ENCODE measurements at places on chromosomes 1 and 21. TPM values are rescaled to one million over a fixed set of nuclear protein-coding genes. Genes with fewer than 3 reads are reported as not detected.

DNA sequence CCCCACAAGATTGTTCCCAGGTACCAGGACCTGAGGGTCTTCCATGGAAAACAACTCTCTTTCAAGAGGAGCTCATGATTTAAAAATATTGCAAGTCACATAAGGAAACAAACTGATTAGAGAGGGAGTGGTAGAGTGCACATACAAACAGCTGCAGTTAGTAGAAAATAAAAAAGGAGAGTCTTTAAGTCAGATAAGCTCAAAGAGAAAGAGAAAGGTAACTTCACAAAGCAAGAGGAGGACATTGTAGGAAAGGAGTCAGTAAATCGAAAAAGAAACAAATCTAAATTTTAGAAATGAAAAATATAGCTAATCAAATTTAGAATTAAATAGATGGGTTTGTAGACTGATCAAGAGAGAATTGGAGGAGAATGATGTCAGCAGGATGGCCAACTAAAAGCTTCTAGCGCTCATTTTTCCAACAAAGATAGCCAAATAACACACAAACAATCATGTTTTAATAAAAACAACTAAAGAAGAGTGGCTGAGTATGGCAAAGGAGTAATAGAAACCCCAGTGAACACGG, 86.1 kb upstream of the CD53 start:
- no peaks in the 10 kb centered on the region for H3K36me3 ChIP-seq
- DNase-seq: no peak
- H3K27me3 ChIP-seq: peaks cover 59% of the 10 kb centered on the region
- H3K4me1 ChIP-seq: no peaks in the 10 kb centered on the region

- no peak overlapping the region for H3K27ac ChIP-seq
- no peaks in the 10 kb centered on the region for H3K4me1 ChIP-seq
- H3K36me3 ChIP-seq: no peaks in the 10 kb centered on the region
- no peak for DNase-seq
- no peaks in the 10 kb centered on the region for H3K27me3 ChIP-seq
Measured at GRCh38 chr1:8063298-8064036, 37.4 kb upstream of the ERRFI1 start.

DNA sequence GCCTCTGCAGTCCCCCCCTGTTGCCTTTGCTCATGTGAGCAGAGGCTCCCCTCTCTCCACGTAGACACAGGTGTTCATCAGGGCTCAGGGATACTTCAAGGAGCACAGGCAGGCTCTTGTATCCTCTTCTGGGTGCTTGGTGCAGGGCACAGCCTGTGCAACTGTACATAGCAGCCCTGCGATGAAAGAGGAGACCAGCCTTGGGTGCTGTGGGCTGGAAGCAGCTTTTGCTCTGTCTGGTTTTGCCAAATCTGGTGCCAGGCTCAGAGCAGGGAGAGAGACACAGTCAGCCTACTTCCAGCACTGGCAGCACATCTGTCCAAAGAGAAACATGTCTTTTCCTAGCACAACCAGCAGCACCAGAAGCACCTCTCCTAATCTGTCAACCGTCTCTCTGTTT, 132.1 kb downstream of the ETS2 start:
- DNase-seq: no peak
- no peaks in the 10 kb centered on the region for H3K4me1 ChIP-seq
- no peak overlapping the region for H3K4me3 ChIP-seq
- H3K27me3 ChIP-seq: no peaks in the 10 kb centered on the region
- no peaks in the 10 kb centered on the region for H3K36me3 ChIP-seq

Gene ECE1
- 37.7 TPM for total RNA-seq

Gene CFHR1
- total RNA-seq: not detected

DNA sequence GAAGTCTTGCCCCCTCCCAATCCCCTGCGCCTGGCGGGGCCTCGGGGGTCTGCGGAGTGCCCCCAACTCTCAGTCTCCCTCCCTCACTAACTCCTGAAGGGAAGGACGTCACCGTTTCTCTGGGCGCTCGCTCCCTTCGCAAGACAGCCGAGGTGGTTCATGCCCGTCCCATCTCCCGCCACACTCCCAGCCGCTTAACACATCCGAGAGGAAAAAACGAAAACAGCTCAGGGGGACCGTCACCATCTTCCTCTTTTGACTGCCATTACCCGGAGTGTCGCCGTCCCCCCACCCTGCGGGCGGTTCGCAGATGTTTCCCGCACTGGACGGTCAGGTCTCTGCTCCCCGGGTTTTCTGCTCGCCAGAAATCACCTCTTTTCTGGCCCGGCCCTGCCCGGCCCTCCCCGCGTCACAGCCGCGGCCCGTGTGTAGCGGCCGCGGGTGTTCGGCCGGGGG, 532 bp downstream of the ERO1B start:
- H3K4me1 ChIP-seq: no peaks in the 10 kb centered on the region
- H3K4me3 ChIP-seq: peak overlapping the region; percentile 72
- DNase-seq: peak; percentile 23
- H3K27me3 ChIP-seq: no peaks in the 10 kb centered on the region
- peak overlapping the region; percentile 10 for H3K27ac ChIP-seq

DNA sequence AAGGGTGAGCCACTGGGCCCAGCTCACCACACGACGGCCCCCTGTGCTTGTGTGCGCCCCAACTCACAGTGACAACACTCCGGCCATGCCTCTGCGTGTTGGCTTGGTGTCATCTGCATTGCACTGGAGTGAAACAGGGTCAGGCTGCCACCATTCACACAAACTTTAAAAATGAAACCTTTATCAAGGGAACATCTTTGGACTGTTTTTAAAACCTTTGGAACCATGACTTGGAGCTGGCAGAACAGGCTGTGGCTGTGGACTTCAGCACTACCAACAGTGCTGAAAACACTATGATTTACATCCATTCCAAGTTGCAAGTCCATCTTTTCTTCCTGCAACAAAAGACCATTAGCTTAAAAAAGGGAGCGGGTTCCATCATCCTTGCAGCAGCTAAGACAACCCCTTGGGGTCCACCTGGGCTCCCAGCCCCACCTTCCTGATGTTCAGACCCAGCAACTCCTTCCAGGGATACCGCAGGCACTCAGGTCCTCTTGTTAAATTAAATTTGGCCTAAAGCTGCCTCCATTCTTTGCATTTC, 25.6 kb downstream of the POFUT2 start:
- H3K27ac ChIP-seq: no peak overlapping the region
- peaks cover 10% of the 10 kb centered on the region for H3K36me3 ChIP-seq
- no peaks in the 10 kb centered on the region for H3K27me3 ChIP-seq
- no peak overlapping the region for H3K4me3 ChIP-seq

Gene SH2D1B
- total RNA-seq: 0.11 TPM

- DNase-seq: no peak
- H3K4me3 ChIP-seq: no peak overlapping the region
- no peaks in the 10 kb centered on the region for H3K27me3 ChIP-seq
- H3K36me3 ChIP-seq: no peaks in the 10 kb centered on the region
- H3K27ac ChIP-seq: no peak overlapping the region
Measured at GRCh38 chr1:41777695-41778094, 141.0 kb downstream of the HIVEP3 start.

GRCh38 chr1:19495799-19496526, 10.6 kb upstream of the CAPZB start:
- DNase-seq: no peak
- H3K27ac ChIP-seq: no peak overlapping the region
- H3K4me3 ChIP-seq: no peak overlapping the region
- H3K27me3 ChIP-seq: no peaks in the 10 kb centered on the region
- no peaks in the 10 kb centered on the region for H3K36me3 ChIP-seq

DNA sequence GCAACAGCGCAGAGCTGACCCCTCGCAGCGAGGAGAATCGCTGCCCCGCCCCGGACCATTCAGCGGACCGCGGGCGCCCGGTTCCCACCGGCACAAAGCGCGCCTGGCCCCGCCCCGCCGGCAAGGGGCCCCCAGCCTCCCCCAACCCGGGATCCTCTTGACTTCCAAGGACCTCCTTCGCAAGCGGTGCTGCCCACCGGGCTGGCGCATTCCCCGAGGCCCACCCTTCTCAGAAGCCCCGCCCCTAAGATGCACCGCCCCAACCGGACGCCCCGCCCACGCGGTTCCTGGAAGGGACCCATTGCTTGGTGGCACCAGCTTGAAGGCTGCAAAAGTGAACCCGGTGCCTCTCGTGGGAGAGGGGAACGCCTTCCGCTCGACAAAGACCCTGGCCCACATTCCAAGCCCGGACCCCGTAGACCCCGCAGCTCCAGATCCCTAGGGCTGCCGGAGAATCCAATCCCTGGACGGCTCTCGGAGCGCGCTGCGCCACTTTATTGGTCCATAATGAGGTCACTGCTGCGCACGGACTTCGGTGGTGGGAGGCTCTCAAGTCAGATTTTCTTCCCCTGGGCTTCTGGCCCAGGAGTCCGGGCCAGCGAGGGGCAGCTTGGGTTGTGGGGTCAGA, 2.0 kb downstream of the HES3 start:
- peaks cover 54% of the 10 kb centered on the region for H3K27me3 ChIP-seq
- peak; percentile 85 for DNase-seq
- H3K36me3 ChIP-seq: no peaks in the 10 kb centered on the region

Gene RO60
- total RNA-seq: 93.5 TPM

Gene MAGOH
- total RNA-seq: 75.1 TPM

Gene TAS1R1
- not detected for total RNA-seq

DNA sequence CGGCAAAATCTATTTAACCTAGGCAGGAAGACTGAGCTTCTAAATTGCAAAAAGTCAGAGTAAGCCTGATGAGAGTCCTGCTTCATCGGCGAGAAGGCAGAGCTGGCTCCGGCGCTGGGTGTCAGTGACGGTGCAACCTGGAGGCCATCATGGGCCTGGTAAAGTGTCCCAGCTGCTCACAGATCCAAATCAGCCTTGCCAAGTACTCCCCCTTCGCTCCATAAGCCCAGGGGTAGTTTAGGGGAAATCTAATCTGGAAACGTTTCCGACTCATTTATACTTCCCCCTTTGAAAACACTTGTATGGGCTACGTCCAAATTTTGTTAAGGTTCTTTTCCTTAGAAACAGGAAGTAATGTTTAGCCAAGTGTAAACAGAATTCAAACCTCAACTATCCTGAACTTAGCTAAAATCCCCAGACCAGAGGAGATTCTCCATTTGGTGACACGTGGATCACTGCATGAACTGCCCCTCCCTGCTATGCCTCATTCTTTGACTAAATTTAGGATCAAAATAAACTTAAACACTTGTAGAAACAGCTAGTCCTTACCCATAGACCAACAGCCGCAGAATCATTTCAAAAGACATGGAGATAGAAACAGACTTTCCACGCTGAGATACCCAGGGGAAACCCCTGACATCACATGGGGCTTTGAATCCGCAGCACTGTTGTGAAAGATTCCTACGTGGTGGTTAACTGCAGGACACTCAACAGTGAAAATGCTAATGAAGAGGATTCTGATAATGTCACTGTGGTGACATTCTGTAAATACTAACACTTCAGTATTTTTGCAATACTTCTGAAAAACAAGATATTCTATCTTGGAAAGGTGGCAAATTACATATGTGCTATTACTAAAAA, 172.7 kb downstream of the TGFBR3 start:
- H3K36me3 ChIP-seq: no peaks in the 10 kb centered on the region
- H3K4me1 ChIP-seq: no peaks in the 10 kb centered on the region

Gene THEM5
- not detected for total RNA-seq

DNA sequence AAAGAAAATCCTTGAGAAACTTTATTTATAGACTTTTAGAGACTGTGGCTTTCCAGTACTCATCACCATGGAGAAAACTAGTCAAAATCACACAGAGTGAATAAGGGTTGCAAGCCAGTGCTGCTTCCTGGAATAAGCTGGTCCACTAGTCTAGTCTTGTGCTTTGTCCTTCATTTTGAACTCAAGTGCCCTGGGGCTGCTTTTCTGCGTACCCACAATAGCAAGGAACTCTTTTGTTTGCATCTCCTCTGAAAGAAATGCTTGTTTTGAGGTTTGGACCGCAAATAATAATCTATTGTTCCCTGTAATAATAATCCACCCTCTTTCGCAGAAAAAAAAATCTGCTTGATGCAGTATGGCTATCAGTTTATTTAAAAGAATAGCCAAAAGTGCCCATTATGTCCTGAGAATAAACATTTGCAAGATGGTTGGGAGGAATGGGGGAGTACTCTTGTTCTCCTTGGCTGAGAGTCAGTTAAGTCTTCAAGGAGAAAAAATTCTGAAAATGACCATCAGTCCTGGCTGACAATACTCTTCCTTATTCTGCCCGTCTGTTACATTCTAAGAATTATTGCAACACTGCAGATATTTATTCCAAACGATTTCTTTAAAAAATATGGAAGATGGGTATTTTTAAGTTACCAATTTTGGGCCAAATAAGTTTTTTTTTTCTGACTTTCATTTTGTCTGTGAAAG, 41.9 kb downstream of the MPZL1 start:
- no peak overlapping the region for H3K27ac ChIP-seq
- DNase-seq: no peak
- H3K4me3 ChIP-seq: no peak overlapping the region
- H3K4me1 ChIP-seq: peaks cover 4% of the 10 kb centered on the region

DNA sequence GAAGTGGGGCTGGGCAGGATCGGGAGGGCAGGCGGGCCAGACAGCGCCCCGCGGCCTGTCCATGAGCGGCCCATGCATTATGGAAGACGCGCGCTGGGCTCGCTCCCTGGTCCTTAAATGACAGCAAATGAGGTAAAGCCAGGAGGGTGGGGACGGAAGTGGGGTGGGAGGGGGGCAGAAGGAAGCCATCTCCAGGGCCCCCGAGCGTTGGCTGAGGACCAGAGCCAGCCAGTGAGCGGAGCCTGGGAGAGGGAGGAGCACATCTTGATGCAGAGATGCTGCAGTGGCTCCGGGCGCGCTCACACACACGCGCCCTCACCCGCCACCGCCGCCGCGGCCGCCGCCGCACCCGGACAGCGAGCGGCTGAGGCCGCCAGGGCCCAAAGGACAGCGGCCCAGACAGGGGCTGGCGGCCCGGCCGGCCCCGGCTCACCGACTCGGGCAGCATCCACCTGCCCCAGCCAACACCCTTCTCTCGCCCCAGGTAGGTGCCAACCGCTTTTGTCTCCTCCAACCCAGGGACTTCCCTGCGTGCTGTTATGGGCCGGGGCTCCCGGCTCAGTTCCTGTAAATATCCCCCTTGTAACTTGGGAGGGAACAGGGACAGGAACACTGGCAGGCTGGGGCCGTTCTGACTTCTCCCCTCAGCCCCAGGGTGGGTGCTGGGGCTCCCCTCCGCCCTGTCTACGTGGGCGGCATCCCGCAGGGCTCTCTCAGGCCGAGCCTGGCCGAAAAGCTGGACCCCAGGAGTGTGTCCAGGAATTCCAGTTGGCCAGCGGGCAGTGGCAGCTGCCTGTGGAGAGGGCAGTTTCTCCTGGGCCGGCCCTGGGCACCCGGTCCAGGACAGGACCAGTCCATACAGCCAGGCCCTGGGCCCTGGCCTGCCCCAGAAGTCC, at the start of gene CNTN2:
Gene CNTN2 (plus strand): TSS at position 302 of the 896 bp plus-strand sequence. CDS start 9,974 bp downstream, outside the sequence.
- H3K27me3 ChIP-seq: peaks cover 79% of the 10 kb centered on the region
- H3K27ac ChIP-seq: no peak within 1 kb of the TSS
- H3K4me3 ChIP-seq: no peak within 1 kb of the TSS
- no peaks in the 10 kb centered on the region for H3K4me1 ChIP-seq
- no peak for DNase-seq
- no peaks in the 10 kb centered on the region for H3K36me3 ChIP-seq

Gene PDE4DIP
- total RNA-seq: 61.8 TPM

Gene MEX3A
- total RNA-seq: 92.5 TPM

Gene ANKRD34A
- total RNA-seq: 2.2 TPM

DNA sequence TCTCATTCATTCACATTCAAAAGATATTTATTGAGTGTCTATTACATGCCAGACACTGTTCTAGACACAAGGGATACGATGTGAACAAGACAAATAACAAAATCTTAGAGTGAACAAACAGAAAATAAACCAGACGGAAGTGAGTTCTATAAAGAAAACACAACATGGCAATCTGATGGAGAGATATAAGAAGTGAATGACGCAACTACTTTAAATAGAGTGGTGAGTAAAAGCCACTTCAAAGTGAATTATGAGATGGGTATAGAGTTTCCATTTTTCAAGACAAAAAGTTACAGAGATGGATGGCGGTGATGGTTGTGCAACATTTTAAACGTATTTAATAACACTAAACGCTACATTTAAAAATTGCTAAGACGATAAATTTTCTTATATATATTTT, 75.4 kb downstream of the CEP170 start:
- H3K4me3 ChIP-seq: no peak overlapping the region
- no peak overlapping the region for H3K27ac ChIP-seq
- DNase-seq: peak; percentile 3
- no peaks in the 10 kb centered on the region for H3K27me3 ChIP-seq
- no peaks in the 10 kb centered on the region for H3K4me1 ChIP-seq
- H3K36me3 ChIP-seq: no peaks in the 10 kb centered on the region
